ENCODE measurements at places on chromosomes 3 and 15.
A peak's percentile ranks its signal among the peaks of the same experiment; 100 is the strongest.

GRCh38 chr3:53092942-53093341, 37.3 kb downstream of the RFT1 start:
- no peak for DNase-seq

GRCh38 chr15:83276661-83277060, 7.8 kb downstream of the BNC1 start:
- DNase-seq: no peak

DNA sequence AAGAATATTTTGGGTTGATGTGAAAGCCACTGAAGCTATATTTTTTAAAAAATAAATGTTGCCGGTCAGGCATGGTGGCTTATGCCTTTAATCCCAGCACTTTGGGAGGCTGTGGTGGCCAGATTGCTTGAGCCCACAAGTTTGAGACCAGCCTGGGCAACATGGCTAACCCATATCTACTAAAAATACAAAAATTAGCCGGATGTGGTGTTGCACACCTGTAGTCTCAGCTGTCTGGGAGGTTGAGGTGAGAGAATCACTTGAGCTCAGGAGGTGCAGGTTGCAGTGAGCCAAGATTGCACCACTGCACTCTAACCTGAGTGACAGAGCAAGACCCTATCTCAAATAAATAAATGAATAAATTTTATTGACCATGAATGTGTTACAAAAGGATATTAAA, 39.6 kb downstream of the GOLM2 start:
- no peak for DNase-seq

DNA sequence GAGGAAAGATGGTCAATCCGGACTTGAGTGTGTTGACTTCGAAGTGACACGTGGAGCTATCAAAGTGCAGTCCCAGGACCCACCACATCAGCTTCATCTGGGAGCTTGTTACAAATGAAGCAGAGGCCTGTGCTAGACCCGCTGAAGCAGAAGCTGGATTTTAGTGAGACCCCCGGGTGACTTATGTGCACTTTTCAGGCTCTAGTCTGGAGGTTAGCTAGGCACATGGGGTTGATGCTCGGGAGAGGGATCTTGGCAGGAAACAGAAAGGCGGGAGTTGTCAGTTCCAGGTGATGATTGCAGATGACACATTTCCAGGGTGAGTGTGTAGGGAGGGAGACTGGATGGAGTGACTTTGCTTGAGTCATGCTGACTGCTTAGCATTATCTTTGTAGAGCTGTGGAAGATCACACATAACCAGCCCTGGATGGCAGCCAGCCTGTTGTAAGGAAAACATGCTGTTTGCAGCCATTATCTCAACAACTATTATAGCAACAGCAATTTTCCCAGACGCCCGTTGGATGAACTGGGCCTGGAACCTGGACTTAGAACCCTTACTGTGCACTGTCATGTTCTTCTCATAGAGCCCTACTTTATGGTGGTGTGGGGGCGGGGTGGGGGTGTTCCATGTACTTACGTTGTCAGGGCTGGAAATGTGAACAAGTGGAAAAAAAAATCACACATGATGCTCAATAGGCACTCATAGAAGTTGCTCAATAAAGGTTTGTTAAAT, 122.4 kb downstream of the THSD4 start:
- DNase-seq: no peak

DNA sequence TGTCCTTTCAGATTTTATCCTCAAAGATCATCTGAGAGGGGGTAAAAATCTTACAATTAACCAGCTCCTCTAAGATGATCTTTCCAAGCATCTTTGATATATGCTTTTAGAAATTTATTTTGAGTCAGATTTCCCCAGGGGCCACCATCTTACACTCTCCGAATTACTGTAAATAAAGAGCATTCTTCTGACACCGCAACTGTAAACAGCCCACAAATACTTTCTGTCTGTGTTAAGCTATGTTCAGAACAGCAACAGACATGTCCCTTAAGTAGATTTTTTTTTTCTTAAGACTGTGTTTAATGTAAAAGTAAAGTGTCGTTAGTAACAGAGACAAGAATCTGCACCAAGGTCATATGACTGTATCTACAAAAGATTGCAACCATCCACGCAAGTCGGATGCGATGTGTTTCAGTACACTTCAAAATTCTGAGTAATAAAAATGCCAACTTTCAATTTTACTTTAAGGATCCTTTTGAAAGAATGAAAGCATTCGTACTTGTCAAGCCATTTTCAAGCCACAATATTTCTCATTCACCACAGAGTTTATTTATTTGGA, 159.0 kb upstream of the KCNH8 start:
- DNase-seq: no peak

GRCh38 chr3:26807272-26807671, 184.7 kb downstream of the LRRC3B start:
- no peak for DNase-seq

DNA sequence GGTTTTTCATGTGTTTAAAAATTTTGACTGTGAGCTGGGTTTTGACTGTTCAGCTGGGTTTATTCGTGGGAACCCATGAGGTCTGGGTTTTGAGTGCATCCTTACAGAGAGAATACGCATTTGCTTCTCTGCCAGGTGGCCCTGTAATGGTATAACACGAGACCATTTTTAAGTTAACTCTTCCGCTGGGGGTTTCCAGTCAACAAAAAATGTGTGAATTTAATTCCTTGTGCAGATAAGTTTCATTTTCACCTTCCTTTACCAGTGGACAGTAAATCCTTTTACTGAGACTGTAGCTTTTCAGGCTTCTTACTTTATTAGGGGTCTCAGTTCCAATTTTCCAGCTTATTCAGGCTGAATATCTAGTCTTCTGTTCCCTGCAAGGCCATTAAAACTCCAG, 149.6 kb downstream of the OPA1 start:
- no peak for DNase-seq

DNA sequence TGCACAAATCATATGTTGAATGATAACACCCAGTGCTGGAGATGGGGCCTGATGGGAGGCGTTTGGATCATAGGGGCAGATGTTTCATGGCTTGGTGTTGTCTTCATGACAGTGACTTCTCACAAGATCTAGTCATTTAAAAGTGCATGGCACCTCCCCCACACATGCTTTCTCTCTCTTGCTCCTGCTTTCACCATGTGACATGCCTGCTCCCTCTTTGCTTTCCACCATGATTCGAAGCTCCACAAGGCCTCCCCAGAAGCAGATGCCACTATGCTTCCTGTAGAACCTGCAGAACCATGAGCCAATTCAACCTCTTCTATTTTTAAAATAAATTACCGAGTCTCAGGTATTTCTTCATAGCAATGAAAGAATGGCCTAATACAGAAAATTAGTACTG, 17.8 kb upstream of the SH3BP5 start:
- no peak for DNase-seq

DNA sequence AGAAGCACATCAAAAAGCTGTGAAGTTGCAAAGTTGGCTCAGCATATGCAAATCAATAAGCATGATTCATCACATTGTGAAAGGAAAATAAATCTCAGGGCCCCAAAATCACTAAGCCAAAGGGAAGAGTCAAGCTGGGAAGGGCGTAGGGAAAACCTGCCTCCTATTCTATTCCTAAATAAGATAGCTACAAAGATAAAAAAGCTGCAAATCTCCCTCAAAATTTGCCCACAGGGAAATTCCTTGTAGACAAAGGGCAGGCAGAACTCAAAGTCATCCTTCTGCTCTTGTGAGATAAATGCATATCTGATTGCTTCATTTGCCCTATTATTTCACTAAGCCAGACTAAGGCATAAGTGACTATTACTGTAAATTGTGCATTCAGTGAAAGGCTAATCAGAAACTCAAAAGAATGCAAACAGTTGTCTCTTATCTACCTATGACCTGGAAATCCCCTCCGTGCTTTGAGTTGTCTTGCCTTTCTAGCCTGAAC, 30.5 kb upstream of the CCNL1 start:
- no peak for DNase-seq

DNA sequence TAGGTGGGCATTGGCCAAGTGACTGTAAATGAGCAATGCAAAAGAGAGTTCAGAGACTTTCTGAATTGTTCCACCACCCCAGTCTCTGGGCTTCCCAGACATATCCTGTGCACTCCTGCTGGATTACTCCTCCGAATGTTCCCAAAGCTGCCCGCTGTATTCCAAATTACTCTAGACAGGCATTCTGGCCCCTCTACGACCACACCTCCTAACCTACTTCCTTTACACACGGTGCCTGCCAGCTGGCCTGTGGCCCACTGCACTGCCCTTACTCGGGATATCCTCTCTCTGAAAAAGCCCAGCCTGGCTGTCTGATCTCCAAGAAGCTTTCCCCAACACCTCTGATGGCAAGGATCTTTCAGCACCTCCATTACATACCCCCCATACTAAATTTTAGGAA, 66.6 kb downstream of the DUT start:
- no peak for DNase-seq

GRCh38 chr3:54079730-54080325, 42.5 kb upstream of the CACNA2D3 start:
- peak; percentile 41 for DNase-seq

DNA sequence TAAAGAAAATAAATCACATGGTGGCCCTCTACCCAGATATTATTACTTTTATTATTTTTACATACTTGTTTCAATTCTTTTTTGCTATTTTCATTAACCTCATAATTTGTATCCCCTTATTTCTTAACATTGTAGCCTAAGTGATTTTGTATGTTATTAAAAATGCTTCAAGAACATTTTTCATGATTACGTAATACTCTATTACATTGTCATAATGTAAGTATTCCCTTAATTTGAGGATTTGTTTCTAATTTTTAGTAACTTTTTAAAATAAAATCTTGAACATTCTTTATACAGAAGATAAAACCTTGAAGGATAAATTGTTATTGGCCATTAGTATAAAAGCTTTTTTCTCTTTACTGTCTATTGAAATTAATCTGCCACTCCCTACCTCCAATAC, 89.0 kb downstream of the DCUN1D1 start:
- no peak for DNase-seq

DNA sequence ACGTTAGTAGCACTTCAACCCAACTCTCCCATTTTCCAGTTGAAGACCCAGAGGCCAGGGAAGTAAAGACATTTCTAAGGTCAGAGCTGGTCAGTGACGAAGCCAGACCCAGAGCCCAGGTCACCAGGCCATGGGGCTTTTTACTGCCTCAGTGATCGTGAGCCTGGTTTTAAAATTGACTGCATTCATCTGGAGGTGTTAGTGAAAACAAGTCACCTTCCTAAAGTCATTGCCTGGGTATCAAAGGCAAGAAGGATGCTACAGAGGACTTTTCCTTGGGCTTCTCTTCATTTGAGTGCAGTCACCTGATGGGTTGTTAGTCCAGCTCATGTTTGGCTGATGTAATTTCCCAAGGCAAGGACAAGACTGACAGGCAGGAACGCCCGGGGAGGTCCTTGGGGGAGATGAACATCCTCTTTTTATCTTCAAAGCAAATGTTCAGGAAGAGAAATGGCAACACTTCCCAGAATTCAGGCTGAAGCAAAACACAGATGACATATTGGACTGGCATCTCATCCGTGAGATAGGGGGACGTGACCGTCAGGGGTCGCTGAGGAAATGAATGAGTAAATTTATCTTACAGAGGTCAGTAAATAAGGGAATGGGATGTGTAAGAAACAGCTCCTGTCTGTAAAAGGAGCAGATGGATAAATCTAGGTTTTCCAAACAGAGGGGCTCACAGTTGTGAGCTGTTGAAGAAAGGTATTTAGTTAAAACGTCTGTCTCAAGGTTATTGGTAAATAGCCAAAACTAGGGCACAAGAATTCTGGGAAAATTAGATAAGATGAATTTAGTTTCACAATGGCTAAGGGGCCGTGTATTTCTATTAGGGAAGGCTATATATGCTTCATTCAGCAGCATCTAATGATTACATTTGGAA, 201.2 kb downstream of the OPA1 start:
- no peak for DNase-seq

DNA sequence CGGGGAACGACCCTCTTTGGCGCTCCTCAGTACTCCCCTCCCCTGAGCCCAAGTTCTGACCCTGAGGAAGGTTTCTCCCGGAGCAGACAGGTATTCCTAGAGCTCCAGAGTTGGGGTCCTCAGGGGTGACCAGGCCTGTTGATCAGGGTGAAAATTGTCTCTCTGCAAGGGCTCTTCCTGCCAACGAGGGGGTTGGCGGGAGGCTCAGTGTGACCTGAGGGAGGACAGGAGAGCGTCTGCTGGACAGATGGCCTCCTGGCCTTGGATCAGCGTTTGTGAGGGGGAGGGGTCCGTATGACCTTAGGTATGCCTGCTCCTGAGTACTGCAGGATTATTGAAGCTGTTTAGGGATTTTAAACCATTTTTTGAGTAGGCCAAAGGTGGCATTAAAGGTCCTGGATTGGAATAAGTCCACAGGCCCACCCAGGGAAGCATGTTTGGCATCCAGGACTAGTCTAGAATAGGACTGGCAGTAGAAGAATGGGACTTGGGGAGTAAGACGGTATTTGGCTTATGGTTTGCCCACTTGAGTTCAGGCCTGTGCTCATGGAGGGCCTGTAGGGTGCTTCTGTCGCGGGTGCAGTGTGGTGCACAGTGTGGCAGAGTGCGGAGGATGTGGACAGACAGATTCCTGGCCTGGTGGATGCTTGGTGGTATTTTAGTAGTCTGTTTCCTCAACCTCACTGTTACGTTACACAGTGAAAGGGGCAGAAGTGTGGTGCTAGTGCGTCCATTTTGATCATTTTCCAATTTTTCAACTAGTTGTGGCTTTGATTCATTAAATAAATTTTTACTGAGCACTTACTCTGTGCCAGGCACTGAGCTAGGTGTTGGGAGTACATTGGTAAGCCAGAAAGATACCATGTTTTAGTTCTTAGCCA, 959 bp downstream of the ZNF592 start:
- DNase-seq: peak; percentile 35

GRCh38 chr15:38882221-38882620, 317.6 kb upstream of the RASGRP1 start:
- DNase-seq: no peak

DNA sequence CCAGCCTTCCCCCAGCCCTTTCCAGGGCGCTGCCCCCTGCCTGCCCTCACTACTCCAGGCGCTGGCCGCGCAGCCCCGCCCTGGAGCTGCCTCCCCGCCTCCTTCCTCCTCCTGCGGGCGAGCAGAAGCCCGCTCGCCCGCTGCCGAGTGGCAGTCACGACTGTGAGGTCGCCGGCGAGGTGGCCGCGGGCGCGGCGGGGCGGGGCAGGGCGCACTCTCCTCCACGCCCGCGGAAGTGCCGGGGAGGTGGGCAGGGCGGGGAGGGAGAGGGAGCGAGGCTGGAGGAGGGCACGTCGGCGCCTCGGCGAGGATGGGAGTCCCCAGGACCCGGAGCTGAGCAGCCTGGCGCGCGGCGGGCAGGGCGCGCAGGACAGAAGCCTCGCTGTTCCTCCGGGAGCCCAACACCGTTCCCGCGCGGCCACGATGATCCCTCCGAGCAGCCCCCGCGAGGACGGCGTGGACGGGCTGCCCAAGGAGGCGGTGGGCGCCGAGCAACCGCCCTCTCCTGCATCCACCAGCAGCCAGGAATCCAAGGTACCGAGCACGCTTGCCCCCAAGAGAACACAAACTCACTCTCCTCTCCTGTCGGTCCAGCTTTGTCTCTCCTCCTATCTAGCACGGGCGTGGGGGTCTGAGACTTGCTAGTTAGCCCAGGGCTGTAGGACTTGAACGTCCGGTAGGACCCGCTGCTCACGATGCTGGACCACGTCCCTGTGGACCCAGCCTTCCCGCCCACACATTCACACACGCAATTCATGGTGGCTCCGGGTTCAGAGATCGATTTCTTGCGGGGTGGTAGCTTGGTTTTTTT, at the start of gene STAC:
Gene STAC, plus strand, starts transcription at position 284 of the 811 bp plus-strand sequence. Its CDS starts 140 bp downstream, at position 424.
- DNase-seq: peak; percentile 70

GRCh38 chr3:132136334-132136716, 101.5 kb upstream of the CPNE4 start:
- no peak for DNase-seq

- DNase-seq: no peak
These were observed 346.2 kb upstream of the CBLB start for GRCh38 chr3:106215047-106215446.
